ENCODE measurements at places on chromosomes 6 and 20.

DNA sequence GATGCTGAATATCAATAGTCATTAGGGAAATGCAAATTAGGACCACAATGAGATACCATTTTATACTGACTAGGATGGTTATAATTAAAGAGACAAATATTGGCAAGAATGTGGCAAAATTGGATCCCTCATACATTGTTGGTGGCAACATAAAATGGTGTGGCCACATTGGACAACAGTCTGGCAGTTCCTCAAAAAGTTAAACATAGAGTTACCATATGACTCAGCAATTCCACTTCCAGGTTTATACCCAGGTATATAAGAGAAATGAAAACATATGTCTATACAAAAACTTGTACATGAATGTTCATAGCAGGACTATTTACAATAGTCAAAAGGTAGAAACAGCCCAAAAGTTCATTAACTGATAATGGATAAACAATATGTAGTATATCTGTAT is 2.0 kb upstream of the CRIP3 start:
- DNase-seq: no peak

- DNase-seq: no peak
Measured at GRCh38 chr6:30881392-30882203, 2.7 kb upstream of the DDR1 start.

DNA sequence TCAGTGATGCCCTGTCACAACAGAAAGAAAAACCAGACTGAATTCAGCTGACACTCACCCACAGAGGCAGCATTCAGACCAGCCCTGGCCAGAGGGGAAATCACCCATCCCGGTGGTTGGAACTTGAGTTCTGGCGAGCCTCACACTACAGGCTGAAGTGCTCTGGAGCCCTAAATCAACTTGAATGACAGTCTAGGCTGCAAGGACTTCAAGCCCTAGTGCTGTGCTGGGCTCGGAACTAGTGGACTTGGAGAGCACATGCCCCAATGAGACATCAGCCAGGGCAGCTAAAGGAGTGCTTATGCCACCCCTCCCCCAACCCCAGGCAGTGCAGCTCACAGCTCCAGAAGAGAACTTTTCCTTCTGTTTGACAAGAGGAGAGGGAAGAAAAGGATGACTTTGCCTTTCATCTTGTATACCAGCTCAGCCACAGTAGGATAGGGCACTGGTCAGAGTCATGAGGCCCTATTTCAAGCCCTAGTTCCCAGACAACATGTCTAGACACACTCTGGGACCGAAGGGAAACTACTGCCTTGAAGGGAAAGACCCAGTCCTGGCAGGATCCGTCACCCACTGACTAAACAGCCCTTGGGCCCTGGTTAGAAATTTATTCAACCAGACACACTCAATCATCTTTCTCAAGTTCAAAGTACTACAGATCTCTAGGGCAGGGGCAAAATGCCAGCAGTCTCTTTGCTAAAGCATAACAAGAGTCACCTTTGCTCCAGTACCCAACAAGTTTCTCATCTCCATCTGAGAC is 43.2 kb upstream of the PNRC1 start:
- no peak for DNase-seq

DNA sequence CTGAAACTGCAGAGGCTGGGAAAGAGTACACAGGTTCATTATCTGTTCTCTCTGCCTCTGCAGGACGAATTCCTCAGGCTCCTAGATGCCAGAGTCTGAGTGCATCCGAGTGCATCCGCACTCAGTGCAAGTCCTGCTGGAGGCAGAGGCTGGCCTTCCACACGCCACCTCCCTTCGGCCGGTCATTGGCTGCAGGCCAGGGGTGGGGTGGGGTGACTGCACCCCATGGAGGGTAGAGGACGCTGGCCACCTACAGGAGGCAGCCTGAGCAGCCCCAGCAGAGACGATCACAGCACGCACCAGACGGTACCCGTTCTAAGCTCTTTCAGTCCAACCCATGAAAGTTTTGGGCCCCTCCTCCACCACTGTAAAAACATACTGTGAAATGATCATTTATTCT is 11.7 kb downstream of the SFT2D1 start:
- no peak for DNase-seq
